Hematopoietic multipotent progenitor cell treated with erythropoietin and hydrocortisone succinate and interleukin-3 and kit ligand, for 6 days (in vitro differentiated cells): ENCODE measurements at places on chromosomes 1 and 21.

- no peak for DNase-seq
Measured at GRCh38 chr1:46411010-46411405, 16.9 kb downstream of the FAAH start.

- DNase-seq = no peak
Measured at GRCh38 chr1:220249522-220249921, 22.7 kb downstream of the RAB3GAP2 start.

DNA sequence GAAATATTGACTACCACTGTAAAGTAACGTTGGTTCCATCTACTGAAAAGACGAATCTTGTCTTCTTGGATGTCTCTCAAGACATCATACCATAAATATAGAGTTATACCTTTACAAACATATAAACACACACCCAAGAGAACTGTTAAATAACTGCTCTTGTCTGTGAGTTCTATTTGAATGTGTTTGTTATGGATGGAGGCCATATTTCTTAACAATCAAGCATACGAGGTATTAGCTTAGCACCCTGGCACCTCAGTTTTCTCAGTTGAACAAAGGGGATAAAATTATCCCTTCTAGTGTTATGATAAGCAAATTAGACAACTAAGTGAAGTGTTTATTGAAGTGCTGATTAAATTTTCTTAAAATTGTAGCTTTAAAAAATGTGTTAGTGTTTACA, 336.6 kb upstream of the ZRANB2 start:
- no peak for DNase-seq

- DNase-seq = no peak
Measured at GRCh38 chr1:201383647-201384405, 6.3 kb upstream of the TNNT2 start.

DNA sequence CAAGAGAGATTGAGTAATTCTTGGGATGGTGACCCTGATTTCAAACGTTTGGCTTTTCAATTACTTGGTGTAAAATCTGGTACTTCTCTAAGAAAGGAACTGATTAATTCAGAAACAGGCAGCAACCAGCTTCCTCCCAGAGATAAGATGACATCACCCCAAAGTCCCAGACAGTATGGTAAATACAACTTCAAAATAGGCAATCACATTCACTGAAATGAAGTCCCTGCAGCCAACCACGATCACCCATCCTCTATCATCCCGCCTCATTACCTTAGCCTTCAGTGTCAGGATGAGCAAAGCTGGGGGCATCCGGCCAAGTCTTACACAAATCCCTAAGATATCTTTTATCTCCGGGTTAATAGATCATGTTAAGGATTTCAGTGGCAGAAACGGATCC, 26.4 kb upstream of the RUNX1 start:
- no peak for DNase-seq

DNA sequence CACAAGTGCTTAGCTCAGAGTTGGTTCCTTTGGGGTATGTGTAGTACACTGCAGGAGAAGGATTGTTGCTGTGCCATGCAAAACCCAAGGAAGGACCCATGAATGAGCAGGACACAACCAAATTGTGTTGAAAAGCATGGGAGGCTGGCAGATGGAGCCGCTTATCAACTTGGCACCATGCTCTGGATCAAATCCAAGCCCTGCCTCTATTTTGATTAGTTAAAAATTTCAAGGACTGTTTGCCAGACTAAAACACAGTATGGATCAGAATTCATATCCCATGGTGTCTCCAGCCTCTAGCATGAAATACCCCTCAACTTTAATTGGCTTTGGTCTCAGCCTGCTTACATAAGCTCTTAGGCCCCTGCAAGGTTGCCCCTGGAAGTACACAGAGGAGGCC, 27.8 kb downstream of the CCDC185 start:
- peak; percentile 12 for DNase-seq

DNA sequence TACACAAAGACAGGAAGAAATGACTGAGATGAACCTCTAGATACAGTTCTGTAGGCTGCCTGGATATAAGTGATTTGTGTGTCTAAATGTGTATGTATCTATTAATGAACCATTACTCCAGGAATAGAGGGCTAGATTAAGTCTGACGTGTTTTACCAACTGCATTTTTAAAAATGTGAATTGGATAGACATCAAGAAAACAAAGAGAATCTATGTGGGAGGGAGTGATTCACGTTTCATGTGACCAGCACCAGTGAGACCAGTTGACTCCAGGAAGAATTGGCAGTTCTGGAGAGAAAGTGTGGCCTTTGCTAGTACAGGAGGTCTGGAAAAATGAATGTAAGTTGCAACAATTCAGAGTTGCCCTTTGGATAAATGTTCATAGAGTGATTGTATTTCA, 53.4 kb upstream of the RGS21 start:
- no peak for DNase-seq

DNA sequence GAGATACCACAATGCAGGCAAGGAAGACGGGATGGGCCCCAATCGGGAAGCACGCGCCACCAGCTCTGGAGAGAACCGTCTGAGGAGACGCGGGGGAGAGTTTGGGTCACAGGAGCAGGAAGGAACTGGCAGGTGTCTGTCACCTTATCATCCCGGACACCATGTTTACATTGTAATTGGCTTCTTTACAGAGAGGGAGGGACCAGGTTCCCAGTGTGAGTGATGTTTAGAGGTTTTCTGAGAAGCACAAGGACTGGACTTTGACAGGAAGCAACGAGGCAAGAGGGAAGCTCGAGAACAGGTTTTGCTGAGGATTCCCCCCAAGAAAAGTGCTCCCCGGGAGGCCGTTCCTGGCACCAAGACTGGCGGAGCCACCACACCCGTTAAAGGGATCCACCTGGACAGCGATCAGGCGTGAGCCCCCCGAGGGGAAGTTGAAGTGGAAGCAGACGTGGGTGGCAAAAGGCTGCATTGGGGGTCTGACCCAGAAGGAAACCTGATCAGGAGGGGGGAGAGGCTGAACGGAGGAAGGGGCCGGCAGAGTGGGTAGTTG, 957 bp downstream of the EPS15 start:
- peak; percentile 92 for DNase-seq

- DNase-seq = no peak
Measured at GRCh38 chr1:189606795-189607476, 870.7 kb downstream of the BRINP3 start.

DNA sequence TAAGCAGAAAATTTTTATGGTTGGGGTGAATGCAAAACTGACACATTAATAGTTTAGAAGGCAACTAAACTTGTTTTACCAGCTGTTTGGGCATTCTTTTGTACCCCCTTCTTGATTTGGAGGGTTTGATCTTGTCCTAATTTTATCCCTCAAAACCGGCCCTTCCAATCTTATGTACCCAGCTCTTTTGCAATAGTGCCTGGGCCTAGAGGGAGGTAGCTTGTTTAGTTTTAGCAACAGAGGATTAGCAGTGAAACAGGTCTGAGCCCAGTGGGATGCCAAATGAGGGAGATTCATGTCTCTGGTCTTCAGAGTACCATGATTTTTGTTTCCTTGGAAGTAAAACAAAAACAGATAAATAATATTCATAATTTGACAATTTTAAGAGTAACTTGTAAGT, 45.1 kb downstream of the CRP start:
- DNase-seq = no peak

- peak; percentile 43 for DNase-seq
Measured at GRCh38 chr1:206464456-206464964, 5.8 kb upstream of the IKBKE start.

GRCh38 chr21:41801321-41802197, 34.7 kb upstream of the RIPK4 start:
- DNase-seq = no peak

DNA sequence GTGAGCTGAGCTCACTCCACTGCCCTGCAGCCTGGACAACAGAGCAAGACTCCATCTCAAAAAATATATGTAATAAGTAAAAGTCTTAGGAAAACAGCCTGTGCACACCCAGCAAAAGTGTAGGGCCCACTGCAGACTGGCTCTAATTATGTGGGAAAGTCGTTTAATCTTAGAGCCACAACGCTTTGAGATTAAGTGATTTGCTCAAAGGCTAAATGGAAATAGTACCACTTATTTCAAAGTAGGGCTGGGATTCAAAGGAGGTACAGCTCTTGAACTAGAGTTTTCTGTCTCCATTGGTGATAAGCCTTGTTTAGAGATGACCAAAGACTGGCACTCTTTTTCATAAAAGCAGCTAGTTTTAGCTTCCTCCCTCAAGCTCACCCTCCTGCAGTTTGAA, 2.2 kb downstream of the TACSTD2 start:
- no peak for DNase-seq

- DNase-seq = peak; percentile 56
Measured at GRCh38 chr1:8701794-8702471, 115.5 kb downstream of the RERE start.

DNA sequence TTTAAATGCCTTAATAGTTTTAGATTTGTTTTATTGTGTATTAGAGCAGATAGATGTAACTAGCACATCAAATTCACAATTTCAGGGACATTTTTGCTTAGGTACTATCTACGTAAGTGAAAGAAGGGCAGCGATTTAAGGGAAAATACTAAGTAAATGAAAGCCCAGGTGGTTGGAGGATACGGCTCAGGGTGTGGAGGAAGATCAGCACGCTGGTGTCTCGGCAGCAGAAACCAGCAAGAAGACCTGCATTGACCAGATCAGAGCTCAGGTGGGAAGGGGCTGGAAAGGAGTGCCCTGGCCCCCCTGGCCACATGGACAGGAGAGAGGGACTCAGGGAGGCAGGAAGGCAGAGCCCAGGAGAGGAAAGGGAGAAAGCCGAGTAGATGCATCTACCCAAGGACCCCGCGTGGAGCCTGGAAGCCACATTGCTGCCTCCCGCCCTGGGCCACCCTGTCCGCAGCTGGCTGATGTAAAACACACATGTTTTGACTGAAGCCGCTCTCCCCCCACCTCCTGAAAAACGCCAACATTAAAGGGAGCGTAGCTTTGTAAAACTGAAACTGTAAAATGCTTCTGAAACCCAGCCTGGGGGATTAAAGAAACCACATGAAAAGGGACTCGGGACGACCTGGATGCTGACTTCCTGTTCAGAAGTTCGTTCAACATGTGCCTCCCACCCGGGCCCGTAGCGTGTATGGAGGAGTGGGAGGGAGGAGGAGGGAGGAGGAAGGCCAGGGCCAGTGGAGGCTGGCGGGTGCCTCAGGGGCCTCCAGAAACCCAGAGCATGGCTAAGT, 72.6 kb upstream of the TARDBP start:
- peak; percentile 18 for DNase-seq

- peak; percentile 14 for DNase-seq
Measured at GRCh38 chr1:200437556-200438203, 27.8 kb upstream of the ZNF281 start.

- DNase-seq = peak; percentile 8
Measured at GRCh38 chr1:119647228-119647733, 785 bp downstream of the ZNF697 start.

DNA sequence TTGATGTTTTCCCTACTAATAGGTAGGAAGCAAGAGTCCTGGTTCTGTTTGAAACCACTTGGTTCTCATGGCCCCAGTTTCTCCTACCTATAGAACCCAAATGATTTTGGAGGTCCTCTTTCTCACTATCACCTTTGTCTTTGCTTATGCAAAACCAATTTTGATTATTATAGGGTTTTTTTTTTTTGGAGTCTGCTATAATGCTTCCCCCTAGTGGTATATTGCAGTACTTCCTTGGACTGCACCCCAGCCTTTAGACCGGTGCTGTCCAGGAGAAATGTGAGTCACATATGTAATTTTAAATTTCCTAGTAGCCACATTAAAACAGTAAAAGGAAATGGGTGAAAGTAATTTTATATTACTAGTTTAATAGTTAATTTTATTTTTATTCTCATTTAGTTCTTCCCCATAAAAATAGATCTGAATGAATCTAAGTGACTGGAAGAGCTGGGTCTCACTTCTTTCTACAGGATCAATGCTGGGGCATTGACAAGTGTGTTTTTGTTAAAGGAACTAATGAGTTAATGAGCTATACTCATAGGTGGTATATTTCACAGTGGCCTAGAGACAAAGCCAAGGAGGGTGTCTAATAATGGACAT, 10.6 kb downstream of the FCMR start:
- peak; percentile 85 for DNase-seq

GRCh38 chr1:162736184-162736583, 54.3 kb upstream of the HSD17B7 start:
- DNase-seq = no peak

DNA sequence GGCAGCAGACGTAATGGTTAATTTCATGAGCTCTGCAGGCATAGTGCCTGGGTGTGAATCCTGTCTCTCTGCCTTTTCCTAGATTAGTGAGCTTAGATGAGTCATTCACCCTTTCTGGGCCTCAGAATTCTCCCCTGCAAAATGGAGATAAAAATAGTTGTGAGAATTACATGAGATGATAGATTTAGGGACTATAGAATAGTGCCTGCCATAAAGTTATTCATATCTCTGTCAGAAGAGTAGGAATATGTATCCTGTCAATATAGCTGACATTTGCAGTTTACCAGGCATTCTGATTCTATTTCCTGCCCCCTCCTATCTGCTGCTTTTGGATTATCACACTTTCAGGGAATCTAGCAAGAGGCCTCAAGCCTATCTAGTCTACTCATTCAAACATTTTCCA, 112.0 kb downstream of the PDE4B start:
- DNase-seq = peak; percentile 54

GRCh38 chr1:114289824-114290223, 136.2 kb upstream of the SYT6 start:
- DNase-seq = no peak
